ENCODE measurements at places on chromosomes 7 and 10.
A peak's percentile ranks its signal among the peaks of the same experiment; 100 is the strongest.

GRCh38 chr10:116926426-116926825 is 77.1 kb downstream of the ENO4 start:
- DNase-seq = no peak

DNA sequence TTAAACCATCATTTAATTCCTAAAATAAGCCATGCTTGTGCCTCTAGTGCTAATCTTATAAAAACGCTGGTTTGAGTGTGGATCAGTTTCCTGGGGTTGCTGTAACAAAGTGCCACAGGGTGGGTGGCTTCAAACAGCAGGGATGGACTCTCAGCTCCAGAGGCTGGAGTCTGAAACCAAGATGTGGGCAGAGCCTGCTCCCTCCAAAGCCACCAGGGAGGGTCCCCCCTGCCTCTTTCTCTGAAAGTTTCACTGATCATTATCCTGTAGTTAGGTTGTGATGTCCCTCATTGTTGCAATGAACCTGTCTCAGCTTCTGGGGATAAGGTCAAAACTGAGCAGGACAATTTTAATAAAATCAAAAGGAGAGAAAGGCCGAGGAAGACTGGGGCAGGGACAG is 251.9 kb upstream of the TCERG1L start:
- no peak for DNase-seq

GRCh38 chr7:117862378-117862777 is 10.9 kb downstream of the CTTNBP2 start:
- DNase-seq = no peak

GRCh38 chr7:73799282-73800141 is 29.4 kb upstream of the CLDN3 start:
- no peak for DNase-seq

GRCh38 chr10:124035928-124036558 is 57.4 kb downstream of the CHST15 start:
- peak; percentile 96 for DNase-seq

DNA sequence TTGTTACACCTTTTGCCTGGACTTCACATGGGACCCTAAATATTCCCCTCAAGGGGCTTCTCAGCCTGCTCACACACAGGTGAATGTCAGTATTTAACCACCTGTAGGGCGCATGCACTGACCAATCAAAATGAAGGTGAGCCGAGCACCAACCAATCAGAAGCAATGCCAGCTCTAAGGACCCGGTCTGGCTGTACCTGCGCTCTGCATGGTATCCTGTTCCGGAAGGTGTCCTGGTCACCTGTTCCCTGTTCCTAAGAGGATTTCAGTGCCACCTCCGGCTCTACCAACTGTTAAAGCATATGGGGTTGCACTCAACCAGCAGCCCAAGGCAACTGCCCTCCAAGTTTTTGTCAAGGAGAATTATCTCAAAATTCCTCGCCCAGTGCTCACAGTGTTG is 18.4 kb upstream of the CALN1 start:
- DNase-seq = no peak

DNA sequence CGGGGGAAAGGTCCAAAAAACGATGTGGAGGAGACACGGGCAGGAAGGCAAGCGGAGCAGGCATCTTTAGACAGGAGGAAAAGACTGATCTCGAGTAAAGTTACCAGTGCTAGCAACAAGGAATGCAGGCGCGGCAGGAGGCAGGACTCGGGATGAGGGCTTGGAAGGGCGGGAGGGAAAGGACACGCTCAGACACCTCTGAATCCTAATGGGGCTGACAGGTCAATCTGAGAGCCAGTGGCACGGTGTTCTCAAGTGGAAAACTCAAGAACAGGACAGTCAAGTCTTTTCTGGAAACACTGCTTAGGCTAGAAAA is 155.3 kb upstream of the COBL start:
- no peak for DNase-seq

All from OCI-LY7 (cell line).